ENCODE measurements at places on chromosomes 11 and 22.

- DNase-seq, result no peak
These were observed 11.9 kb upstream of the MRPL11 start for GRCh38 chr11:66450560-66450959.

DNA sequence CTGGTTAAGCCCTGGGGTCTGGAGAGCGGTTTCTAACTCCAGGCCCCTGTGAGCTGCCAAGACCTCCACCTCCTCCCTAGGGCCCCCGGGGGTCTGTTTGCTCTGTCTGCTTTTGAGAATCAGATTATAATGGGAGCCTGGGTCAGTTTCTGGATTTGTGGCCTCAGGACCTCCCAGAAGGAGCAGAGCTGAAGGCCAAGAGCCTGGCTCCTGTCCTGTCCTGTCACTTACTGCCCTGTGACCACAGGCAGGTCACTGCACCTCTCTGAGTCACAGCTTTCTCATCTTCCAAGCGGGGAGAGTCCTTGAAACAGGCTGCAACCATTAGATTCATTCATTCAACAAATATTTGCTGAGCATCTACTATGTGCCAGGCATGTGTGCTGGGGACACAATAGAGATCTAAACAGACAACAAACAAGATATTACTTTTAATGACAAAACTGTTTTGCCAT lies 87.3 kb upstream of the FGF3 start:
- DNase-seq, result no peak

DNA sequence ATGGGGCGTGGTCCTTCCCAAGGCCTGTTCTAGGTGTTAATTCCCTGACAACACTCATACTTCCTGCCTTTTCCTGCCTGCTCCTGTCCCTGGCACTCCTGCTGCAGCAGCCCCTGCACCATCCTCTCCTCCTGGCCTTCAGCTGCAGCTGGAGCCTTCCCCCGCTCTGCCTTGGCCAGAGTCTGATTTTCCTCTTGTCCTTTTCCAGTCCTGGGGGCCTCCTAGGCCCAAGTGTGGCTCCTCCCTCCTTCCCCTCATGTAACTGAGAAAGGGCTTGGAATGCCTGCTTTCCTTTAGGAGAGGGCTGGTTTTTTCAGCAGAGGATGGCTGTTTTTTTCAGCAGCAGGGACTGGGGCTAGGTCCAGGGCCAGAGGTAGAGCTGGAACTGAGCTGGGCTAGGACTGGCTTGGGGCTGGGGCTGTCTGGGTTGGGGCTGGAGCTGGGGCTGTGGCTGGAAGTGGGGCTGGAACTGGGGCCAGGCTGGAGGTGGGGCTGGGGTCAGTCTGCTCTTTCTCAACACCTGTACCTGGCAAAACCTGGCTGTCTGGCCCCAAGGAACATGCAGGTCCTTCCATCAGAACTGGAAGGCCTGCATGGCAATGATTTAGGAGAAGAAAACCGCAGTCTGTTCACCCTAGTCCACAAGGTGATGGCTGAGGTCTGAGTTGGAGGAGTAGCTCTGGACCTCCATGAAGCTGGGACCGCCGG lies 23.6 kb downstream of the ZC3H7B start:
- DNase-seq, result no peak

- no peak for DNase-seq
These were observed 1075.0 kb downstream of the BRD1 start for GRCh38 chr22:48752451-48753380.

DNA sequence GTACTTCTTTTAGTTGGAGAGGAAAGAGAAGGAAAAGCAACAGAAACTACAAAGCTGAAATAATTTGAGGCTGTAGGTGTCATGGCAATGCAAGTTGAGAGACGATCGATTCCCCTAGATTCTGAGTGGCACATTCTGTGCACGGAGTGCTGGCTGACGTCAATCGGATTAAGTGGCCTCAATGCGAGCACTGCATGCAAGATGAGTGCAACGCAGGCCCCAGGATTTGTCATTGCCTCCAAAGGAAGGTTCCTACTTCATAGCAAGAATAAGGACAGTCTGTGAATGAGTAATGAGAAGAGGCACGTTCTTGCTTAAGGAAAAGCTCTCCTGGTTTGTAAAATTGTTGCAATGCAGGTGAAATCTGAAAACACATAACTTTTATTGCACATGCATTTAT lies 892.4 kb downstream of the KCNA4 start:
- DNase-seq, result no peak

DNA sequence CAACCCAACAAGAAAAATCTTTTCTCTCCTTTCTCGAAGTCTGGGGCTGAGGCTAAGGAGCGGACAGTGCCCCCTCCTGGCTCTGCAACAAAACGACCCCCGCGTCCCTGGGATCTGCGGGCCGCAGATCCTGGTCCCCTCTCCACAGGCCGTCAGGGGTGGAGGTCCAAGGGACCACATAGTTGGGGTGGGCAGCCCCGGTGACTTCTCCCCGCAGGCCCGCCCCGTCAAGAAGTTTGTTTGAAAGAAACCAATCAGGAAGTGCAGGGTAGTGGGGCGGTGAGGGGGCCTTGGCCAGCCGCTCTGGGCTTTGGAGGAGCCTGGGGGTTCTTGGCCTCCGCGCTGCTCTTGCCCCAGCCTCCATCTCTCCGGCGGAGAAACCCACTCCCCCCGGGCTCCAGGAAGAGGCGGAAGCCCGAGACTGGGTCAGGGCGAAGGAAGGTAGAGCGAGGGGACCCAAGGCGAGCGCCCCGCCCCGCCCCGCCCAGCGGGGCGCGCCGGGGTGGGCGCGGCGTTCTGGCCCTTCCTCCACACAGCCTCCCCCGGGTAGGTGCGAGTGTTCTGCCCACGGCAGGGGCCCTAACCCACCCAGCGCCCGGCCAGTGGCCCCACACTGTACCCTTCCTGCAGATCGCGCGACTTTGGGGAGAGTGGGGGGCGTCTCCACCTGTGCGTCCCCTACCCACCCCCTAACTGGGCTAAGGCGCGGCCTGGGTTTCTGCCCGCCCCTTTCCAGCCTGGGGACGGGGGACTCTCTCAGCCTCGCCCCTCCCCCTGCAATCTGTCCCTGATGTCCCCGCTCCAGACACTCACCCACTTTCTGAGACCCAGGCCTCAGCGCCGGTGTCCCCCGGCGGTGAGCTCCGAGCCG lies 1.3 kb downstream of the TP53I11 start:
- DNase-seq, result no peak

- peak; percentile 43 for DNase-seq
These were observed 2.5 kb downstream of the CHST1 start for GRCh38 chr11:45662665-45663485.

- DNase-seq, result no peak
These were observed 30.5 kb downstream of the LARGE1 start for GRCh38 chr22:33889748-33890147.

- DNase-seq, result no peak
These were observed 242.7 kb upstream of the CHORDC1 start for GRCh38 chr11:90465553-90465952.

GRCh38 chr11:69637941-69638871 lies 2.8 kb upstream of the CCND1 start:
- DNase-seq, result no peak

DNA sequence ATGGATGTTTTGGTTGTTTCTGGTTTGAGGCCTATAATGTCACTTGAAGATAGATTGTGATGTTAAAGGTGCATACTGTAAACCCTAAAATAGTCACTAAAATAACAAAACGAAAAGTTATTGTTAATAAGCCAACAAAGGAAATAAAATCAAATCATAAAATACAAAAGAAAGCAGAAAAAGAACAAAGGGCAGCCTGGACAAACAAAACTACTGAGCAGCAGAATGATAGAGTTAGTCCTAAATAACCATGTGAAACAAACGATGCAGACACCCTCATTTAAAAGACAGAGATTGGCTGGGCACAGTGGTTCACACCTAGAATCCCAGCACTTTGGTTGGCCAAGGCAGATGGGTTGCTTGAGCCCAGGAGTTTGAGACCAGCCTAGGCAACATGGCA lies 90.9 kb upstream of the GAL start:
- no peak for DNase-seq

GRCh38 chr11:793556-793955 lies 3.7 kb upstream of the CEND1 start:
- no peak for DNase-seq

- DNase-seq, result no peak
These were observed 235.1 kb downstream of the BUD13 start for GRCh38 chr11:116537709-116538108.

- no peak for DNase-seq
These were observed 7.3 kb downstream of the C11orf71 start for GRCh38 chr11:114392735-114393667.

- DNase-seq, result no peak
These were observed 73.3 kb downstream of the SGSM3 start for GRCh38 chr22:40443732-40444131.

DNA sequence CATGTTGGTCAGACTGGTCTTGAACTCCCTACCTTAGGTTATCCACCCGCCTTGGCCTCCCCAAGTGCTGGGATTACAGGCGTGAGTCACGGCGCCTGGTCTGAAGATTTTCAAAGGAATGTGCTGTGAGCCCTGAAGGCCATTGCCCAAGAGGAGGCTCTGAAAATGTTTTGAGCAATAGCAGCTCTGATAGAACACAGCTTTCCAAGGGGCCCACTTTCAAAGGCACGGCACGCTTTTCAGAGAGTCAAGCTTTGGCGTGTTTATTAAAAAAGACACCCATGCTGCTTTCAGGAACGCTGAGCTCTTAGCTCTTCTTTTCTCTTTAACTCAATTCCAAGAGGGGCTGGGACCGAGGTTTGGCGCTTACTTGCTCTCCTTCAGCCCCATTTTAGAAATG lies 73.8 kb upstream of the CDON start:
- no peak for DNase-seq

GRCh38 chr11:40246983-40247382 lies 1212.5 kb downstream of the LRRC4C start:
- no peak for DNase-seq

DNA sequence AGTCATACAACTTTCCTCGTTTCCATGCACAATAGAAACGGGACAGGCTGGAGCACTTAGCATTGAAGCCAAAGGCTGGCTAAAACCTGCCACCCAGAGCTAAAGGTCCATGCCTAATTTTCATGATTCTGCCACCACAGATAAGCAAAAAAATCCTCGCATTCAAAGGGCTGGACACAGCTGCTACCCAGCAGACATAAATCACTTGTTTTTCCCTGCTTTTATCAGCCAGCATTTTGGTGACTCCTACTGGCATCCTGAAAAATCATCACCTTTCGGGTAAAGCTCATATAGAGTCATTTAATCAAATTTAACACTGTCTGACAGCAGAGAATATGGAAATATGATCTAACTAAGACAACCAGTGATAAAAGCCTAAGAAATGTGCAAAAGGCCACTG lies 37.9 kb downstream of the ALG9 start:
- DNase-seq, result no peak

- DNase-seq, result no peak
These were observed 158.5 kb downstream of the CCDC34 start for GRCh38 chr11:27204529-27204928.

DNA sequence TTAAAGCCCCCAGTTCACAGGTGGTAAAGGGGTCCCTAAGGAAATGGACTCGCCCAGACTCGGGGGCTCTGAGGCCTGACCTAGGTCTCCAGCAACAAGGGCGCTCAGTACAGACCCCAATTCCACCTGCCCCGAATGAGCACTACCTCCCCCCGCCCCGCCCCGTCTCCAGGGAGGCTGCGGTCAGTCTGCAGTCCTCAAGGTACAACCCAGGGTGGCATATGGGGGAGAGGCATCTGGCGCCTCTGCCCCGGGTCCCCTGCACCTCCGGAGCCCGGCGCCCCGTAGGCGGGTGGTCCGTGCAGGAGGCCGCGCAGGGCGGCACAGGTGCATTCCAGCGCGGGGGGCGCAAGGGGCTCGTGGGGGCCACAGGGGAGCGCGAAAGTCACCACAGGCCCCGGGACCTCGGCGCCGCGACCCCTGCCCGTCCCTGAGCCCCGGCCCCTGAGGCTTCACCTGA lies 361 bp downstream of the CTSD start:
- no peak for DNase-seq

GRCh38 chr11:19907839-19908238 lies 195.2 kb downstream of the NAV2 start:
- DNase-seq, result no peak

GRCh38 chr22:46295277-46295971 lies 1.2 kb upstream of the GTSE1 start:
- no peak for DNase-seq

All from RWPE1 (cell line).